Activated CD8-positive, alpha-beta memory T cell treated with anti-CD3 and anti-CD28 coated beads for 48 hours (primary cell): ENCODE measurements at places on chromosomes 13 and 19.

- DNase-seq = no peak
Measured at GRCh38 chr19:14411161-14411937, 7.8 kb downstream of the DDX39A start.

DNA sequence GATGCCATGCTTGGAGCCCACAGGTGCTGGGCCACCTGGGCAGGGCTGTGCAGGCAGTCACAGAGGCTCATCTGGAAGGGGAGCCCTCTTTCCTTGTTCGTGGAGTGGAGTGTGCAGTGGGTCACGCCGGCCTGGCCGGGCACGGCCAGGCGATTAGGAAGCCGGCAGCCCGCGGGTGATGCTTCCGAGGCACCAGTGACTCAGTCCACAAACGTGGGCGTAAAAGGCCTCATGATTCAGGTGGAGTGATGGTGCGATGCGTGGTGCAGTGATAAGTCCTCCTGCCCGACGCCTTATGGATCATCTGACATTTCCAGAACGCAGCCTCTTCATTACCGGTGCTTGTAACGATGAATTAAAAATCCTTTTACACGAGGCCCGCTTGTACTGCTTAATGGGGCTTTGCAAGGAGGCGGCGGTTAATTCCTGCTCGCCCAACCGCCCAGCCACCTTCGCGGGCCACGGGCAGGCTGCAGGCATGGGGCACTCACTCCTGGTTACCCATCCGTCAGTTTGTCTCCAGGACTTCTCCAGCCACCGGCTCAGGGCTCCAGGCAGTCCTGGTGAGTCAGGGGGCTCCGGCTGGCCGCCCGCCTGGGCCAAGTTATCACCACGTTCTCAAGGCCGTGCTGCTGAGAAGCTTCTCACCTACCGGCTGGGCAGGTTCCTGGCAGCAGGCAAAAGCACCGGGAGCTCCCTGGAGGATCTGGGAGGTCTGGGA lies 172.4 kb downstream of the KDM4B start:
- no peak for DNase-seq

DNA sequence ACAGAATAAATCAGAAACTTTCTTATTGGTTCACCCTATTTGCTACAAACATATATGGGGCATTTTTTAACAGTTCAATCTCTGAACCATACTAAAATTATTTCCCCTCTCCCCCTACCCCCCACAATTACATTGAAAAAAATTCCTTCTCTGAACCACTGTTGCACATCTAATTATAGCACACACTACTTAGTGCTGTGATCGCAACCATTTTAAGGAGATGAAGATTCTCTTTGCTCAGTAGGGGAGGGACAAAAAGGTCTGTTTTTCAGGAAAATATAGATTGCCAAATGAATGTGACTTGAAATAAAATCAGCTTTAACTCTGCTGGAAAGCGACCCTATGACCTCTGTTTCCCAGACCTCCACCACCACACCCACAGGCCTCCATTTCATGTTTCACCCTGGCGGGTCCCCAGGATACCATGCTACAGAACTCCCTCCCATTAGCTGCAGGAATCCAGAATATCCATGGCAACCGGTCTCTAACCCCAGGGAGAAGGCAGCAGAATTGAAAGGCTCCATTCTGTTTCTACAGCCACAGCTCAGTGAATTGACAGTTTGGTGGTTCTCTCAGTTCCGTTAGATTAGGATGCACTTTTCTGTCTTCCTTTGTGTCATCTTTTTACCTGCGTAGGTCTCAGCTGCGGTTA lies 286.3 kb downstream of the TBC1D4 start:
- no peak for DNase-seq

GRCh38 chr19:41548954-41549688 lies 26.8 kb upstream of the CEACAM21 start:
- DNase-seq = no peak

DNA sequence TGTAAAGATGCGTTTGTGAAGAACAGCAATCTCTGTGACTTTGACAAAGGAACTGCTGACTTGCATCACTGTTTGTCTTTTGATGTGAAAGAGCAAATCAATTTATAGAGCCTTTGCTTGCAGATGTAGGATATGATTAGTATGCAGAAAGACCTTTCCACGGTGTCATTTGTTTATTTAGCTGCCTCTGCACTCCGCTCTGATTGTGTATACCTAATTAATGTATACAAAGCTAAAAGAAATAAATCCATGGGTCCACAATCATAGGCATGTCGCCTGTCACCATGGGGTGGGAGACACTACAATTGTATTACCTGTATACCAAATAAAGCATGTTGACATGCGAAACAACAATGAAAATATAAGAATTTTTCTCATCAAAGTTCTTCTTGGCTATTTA lies 410.7 kb downstream of the MZT1 start:
- DNase-seq = no peak

DNA sequence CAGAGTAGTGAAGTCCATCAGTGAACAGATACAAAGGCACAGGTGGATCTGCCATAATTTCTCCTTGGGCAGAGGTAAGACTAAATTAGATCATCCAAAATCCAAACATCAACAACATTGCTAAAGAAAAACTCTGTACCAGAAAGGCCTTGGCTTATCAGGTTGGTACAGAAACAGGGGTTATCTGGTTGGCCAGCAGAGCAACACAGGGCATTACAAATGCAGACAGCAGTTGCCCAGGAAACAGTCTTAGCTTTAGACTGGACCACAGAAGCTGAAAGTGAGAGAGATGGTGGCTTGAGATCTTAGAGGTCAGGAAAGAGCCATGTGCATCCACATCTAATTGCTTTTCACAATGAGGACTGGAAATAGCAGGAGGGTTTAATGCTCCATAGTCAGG lies 26.6 kb upstream of the DGKH start:
- DNase-seq = no peak

- DNase-seq = no peak
Measured at GRCh38 chr13:42715909-42716308, 65.5 kb upstream of the FAM216B start.

GRCh38 chr19:45218911-45219743 lies 26.1 kb downstream of the EXOC3L2 start:
- DNase-seq = no peak
